Stimulated activated CD8-positive, alpha-beta memory T cell treated with anti-CD3 and anti-CD28 coated beads, Interleukin-7, amount 100 ng/mL, for 1 hour (primary cell): ENCODE measurements at places on chromosomes 3 and 15.

GRCh38 chr3:176074096-176074495, 1123.2 kb downstream of the TBL1XR1 start:
- no peak for DNase-seq

GRCh38 chr15:55468321-55468720, 39.7 kb downstream of the DNAAF4 start:
- DNase-seq, result no peak

GRCh38 chr15:60115579-60116380, 111.7 kb downstream of the FOXB1 start:
- no peak for DNase-seq

- no peak for DNase-seq
Measured at GRCh38 chr3:194184265-194184751, 48.4 kb downstream of the HES1 start.

GRCh38 chr15:77659350-77660321, 26.9 kb upstream of the LINGO1 start:
- no peak for DNase-seq

DNA sequence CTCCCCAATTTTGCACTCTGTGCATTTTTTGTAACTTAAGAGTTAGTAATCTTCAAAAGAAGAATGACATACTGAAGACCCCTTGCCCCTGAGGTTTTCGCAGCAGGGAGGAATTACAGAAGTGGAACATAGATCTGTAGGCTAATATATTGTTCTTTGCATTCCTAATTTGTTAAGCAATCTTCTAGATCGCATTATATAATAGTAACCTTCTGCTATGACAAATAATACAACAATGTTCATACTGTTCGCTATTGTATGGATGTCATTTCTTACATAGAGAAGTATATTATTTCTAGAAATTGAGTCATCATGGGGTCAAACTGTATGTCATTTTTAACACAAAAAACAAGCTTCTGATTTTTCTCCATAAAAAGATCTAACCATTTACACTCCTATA, 95.8 kb upstream of the TGFBR2 start:
- no peak for DNase-seq

- DNase-seq, result no peak
Measured at GRCh38 chr15:85021409-85021808, 39.8 kb downstream of the PDE8A start.

DNA sequence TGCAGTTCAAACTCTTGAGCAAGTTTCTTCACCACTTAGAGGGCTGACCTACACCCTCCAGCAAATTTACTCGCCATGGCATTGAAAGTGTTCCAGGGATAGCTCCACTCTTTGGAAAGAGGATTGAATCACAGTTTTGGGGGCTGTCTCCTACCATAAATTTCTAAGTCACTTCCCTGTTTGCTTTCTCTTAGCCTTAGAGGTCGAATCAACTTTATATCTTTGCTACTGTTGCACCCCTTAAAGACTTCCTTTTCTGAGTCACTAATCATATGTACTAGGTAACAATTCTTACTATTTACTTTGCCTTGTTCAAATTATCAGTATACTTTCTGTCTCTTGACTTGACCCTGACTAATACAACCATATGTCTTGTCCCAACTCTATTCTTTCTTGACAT, 1151.8 kb upstream of the ALCAM start:
- DNase-seq, result no peak

- DNase-seq, result no peak
Measured at GRCh38 chr3:172101107-172101506, 61.7 kb downstream of the FNDC3B start.

DNA sequence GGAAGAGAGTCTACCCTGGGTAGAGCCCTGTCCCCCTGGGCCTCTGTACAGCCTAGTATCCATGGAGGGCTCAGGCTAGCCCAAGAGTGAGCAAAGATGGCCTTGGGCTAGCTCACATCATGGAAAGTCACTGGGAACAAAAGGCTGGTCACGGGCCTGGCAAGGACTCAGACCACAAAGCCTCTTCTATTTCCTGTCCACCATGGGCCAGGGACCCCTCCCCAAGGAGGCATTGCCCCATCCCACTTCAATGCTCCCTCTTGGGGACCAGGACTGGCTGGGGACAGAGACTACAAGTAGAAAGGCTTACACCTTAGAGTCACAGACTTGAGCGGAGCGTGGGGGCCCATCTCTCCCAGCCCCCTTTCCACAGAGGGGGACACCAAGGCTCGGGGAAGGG, 16.9 kb downstream of the DUSP7 start:
- DNase-seq, result no peak
